ENCODE measurements at places on chromosomes 1 and 21.

GRCh38 chr1:33343539-33343938 is 22.6 kb upstream of the A3GALT2 start:
- DNase-seq, result no peak

- no peak for DNase-seq
Observed at GRCh38 chr1:22697980-22698379, 12.7 kb upstream of the EPHB2 start.

- no peak for DNase-seq
Observed at GRCh38 chr1:212622467-212622866, 13.9 kb downstream of the ATF3 start.

DNA sequence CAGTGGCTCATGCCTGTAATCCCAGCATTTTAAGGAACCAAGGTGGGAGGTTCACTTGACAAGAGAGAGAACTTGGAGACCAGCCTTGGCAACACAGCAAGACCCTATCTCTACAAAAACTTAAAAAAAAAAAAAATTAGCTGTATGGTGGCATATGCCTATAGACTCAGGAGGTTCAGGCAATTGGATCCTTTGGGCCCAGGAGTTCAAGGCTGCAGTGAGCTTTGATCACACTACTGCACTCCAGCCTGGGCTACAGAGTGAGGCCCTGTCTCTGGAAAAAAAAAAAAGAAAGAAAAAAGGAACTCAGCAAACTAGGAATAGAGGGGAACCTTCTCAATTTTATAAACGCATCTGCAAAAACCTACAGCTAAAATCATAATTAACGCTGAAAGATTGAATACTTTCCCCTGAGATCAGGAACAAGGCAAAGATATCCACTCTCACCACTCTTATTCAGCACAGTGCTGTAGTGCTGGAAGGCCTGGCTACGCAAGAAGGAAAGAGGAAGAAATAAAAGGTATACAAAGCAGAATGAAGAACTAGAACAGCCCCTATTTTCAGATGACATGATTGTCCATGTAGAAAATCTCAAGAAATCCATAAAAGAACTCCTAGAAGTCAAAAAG is 21.6 kb downstream of the HSF2BP start:
- no peak for DNase-seq

- peak; percentile 28 for DNase-seq
Observed at GRCh38 chr21:41900401-41900800, 21.3 kb upstream of the PRDM15 start.

- no peak for DNase-seq
Observed at GRCh38 chr1:231354330-231355020, 16.4 kb downstream of the SPRTN start.

GRCh38 chr1:230176871-230177411 is 109.9 kb downstream of the GALNT2 start:
- DNase-seq, result peak; percentile 90

DNA sequence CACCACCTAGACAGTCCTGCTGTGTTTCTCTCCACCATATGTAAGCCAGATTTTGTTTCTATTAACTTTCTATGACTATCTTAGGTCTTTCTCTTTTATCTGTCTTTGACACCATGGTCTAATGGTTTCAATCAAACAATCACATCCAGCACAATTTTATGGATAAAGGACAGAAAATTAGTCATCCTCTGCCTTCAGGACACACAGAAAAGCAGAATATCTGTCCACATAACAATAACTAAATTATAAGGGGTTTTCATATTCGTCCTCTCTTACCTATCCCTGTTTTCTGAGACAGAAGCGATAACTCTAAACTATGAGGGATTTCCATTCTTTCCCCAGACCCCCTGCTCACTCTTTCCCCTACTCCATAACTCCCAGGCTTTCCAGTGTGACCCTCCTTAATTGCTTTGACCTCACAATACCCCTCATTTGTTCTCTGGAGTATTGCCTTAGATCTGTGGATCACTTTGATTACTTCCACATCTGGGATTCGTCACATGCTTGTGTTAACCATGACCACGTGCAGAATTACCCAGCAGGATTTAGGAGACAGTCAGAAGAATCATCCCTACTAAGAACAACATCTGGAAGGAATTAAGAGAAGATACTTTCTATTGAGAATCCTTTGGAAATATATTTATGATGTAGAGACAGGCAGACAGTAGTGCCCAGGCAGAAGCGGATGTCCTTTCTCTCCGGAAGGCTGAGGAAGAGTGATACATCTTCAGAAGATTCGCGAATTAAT is 108.2 kb upstream of the GREM2 start:
- no peak for DNase-seq

All from posterior vena cava (tissue), 2 donors.